ENCODE measurements at places on chromosomes 4 and X. TPM values are rescaled to one million over a fixed set of nuclear protein-coding genes. Genes with fewer than 3 reads are reported as not detected.

MTMR8 gene
- 3.3 TPM for total RNA-seq

HSFX1 gene
- 0.35 TPM for total RNA-seq

HMX1 gene
- not detected for total RNA-seq

ASB12 gene
- not detected for total RNA-seq

S100G gene
- not detected for total RNA-seq

CLGN gene
- 0.64 TPM for total RNA-seq

NUDT11 gene
- not detected for total RNA-seq

GPR34 gene
- 0.13 TPM for total RNA-seq

TBC1D25 gene
- 20.6 TPM for total RNA-seq

RTL3 gene
- total RNA-seq: 0.23 TPM

CD38 gene
- 19.0 TPM for total RNA-seq

WDFY3 gene
- 0.21 TPM for total RNA-seq

MID1IP1 gene
- 55.8 TPM for total RNA-seq

- no peak overlapping the region for H3K4me3 ChIP-seq
- H3K4me1 ChIP-seq: no peaks in the 10 kb centered on the region
- DNase-seq: no peak
- no peaks in the 10 kb centered on the region for H3K36me3 ChIP-seq
- no peak overlapping the region for H3K27ac ChIP-seq
Observed at GRCh38 chr4:74374128-74374527, 9.2 kb downstream of the EREG start.

DNA sequence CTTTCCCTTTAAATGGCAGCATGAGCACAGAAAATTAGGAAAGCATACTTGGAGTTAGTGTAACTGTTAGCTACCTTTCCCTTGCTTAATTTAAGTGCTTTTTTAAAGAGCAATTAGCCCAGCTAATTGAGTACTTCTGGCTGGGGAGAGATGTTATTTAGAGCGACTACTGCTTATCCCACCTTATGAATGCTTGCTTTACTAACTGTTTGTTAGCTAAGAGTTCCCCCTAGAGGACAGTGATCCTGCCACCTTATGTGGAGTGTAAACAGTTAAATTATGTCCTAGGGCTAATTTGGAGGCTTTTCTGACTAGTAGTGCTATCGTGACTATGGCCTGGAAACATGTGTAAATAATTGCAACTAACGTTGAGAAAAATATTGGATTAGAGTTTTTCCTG, 909.4 kb downstream of the FSTL5 start:
- no peak for DNase-seq
- no peak overlapping the region for H3K4me3 ChIP-seq
- H3K36me3 ChIP-seq: no peaks in the 10 kb centered on the region
- no peaks in the 10 kb centered on the region for H3K27me3 ChIP-seq

GRCh38 chr4:123390846-123391456, 5.6 kb upstream of the SPRY1 start:
- no peak overlapping the region for H3K27ac ChIP-seq
- no peaks in the 10 kb centered on the region for H3K4me1 ChIP-seq
- H3K27me3 ChIP-seq: no peaks in the 10 kb centered on the region

DNA sequence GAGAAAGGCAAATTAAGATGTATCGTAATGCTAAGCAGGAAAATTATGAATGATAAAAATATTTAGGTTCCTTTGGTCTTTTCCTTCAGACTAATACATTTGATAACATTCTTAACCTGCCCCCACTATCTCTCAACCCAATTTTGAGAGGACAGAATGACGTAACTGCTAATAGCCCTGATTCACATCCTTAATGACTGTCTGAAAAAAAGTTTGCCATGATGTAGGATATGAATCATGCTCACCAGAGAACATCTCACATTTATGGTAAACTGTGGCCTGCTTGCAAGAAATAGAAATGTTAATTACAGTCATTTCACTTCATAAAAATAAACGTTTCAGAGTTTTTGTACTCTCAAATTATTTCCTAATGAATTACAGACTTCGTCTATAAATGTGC, 128.0 kb upstream of the VEGFC start:
- no peaks in the 10 kb centered on the region for H3K36me3 ChIP-seq
- no peaks in the 10 kb centered on the region for H3K27me3 ChIP-seq
- DNase-seq: no peak
- H3K4me3 ChIP-seq: no peak overlapping the region

GRCh38 chr4:43471950-43472349, 579.4 kb downstream of the GRXCR1 start:
- DNase-seq: no peak
- H3K4me1 ChIP-seq: no peaks in the 10 kb centered on the region

DNA sequence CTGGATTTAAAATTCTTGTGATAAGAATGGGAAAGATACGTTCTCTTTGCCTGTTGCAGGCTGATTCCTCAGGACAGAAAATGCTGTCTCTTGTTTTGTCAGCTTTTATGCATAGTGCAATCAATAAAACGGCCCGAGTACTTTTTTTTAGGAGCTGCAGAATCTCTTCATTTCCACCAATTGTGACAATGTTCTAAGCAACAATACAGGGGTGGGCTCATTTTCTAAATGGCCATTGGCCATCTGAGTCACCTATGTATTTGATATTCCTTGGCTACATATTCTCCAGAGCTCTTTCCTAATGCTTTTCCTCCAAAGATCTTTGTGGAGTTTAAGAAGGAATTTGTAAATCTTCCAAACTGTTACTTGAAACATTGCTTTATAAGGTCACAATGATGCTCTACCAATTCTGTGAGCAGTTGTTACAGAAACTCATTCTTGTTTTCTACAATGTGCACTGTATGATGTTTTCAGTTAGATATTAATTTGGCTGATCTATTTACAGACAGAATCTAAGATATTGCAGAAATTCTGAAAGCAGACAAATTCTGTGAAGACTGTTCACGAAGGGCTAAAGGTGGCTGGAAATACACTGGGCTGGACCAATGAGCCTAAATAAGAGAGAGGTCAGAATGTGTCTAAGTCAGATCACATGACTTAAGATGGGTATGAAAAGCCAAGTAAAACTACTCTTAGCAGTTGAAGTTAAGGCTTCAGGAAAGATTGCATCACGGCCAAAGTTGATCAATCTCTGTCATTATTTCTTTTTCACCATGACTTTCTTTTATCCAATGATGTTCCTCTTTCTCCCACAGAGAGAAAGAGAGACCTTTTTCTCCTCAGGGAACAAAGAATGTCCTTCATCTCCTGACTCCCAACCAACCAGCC, 33.4 kb downstream of the TAPT1 start:
- peaks cover 2% of the 10 kb centered on the region for H3K4me1 ChIP-seq
- no peak for DNase-seq
- peaks cover 9% of the 10 kb centered on the region for H3K36me3 ChIP-seq
- H3K27me3 ChIP-seq: no peaks in the 10 kb centered on the region

GRCh38 chr4:45423896-45424295, 697.5 kb upstream of the GNPDA2 start:
- H3K4me3 ChIP-seq: no peak overlapping the region
- no peaks in the 10 kb centered on the region for H3K4me1 ChIP-seq
- H3K27ac ChIP-seq: no peak overlapping the region
- no peak for DNase-seq

GRCh38 chr4:22094217-22094616, 145.6 kb upstream of the KCNIP4 start:
- no peak overlapping the region for H3K4me3 ChIP-seq
- H3K4me1 ChIP-seq: no peaks in the 10 kb centered on the region
- no peaks in the 10 kb centered on the region for H3K27me3 ChIP-seq
- H3K27ac ChIP-seq: no peak overlapping the region
- no peaks in the 10 kb centered on the region for H3K36me3 ChIP-seq

DNA sequence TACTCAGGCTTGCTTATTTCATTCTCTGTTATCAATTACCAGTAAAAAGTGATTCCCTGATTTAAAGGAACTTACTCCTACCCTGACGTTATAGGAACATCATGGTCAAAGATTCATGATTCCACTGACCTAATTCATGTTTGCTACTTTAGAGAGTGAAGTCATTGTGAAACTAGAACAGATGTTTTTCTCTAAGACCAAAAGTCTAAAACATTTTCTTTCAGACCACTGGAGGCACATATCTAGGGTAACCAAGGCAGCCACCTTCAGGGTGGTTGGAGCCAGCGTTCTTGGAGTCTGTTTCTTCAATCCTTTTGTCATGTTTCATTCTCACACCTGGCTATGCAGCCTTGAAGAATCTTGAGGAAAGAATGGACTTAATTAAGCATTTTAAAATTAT, 77.8 kb downstream of the GALNTL6 start:
- H3K36me3 ChIP-seq: no peaks in the 10 kb centered on the region
- H3K27me3 ChIP-seq: no peaks in the 10 kb centered on the region
- no peak overlapping the region for H3K4me3 ChIP-seq

GRCh38 chr4:152747444-152747843, 32.1 kb downstream of the TIGD4 start:
- H3K27ac ChIP-seq: no peak overlapping the region
- no peak for DNase-seq
- no peaks in the 10 kb centered on the region for H3K4me1 ChIP-seq
- no peak overlapping the region for H3K4me3 ChIP-seq

GRCh38 chr4:113368056-113368455, 318.6 kb downstream of the ANK2 start:
- H3K4me1 ChIP-seq: no peaks in the 10 kb centered on the region
- no peaks in the 10 kb centered on the region for H3K27me3 ChIP-seq
- no peak overlapping the region for H3K4me3 ChIP-seq
- no peak overlapping the region for H3K27ac ChIP-seq

GRCh38 chr4:142637614-142638013, 208.5 kb downstream of the INPP4B start:
- no peak for DNase-seq
- no peaks in the 10 kb centered on the region for H3K4me1 ChIP-seq
- no peak overlapping the region for H3K4me3 ChIP-seq

- no peaks in the 10 kb centered on the region for H3K4me1 ChIP-seq
- no peak overlapping the region for H3K27ac ChIP-seq
- H3K36me3 ChIP-seq: no peaks in the 10 kb centered on the region
Observed at GRCh38 chr4:30801876-30802275, 81.7 kb downstream of the PCDH7 start.

- no peak overlapping the region for H3K4me3 ChIP-seq
- DNase-seq: no peak
- H3K36me3 ChIP-seq: no peaks in the 10 kb centered on the region
- H3K4me1 ChIP-seq: no peaks in the 10 kb centered on the region
Observed at GRCh38 chrX:54494166-54494988, 1.7 kb downstream of the FGD1 start.

DNA sequence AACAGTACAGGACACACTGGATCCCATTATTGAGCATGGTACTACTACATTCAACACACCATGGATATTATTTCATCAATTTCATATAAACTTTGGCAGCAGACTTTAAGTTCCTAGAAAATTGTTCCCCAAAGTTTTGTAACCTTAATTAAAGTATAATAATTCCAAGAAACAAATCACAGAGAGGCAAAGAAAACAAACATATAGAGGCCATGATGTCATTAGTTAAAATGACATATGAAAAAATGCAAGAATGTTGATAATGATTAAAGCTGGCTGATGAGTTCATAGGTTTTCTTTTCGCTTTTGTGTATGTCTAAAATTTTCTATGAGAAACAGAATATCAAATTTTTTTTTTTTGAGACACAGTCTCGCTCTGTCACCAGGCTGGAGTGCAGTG, 26.8 kb downstream of the LRBA start:
- H3K27me3 ChIP-seq: no peaks in the 10 kb centered on the region
- peaks cover 8% of the 10 kb centered on the region for H3K4me1 ChIP-seq
- H3K36me3 ChIP-seq: no peaks in the 10 kb centered on the region
- no peak overlapping the region for H3K27ac ChIP-seq
- DNase-seq: no peak

DNA sequence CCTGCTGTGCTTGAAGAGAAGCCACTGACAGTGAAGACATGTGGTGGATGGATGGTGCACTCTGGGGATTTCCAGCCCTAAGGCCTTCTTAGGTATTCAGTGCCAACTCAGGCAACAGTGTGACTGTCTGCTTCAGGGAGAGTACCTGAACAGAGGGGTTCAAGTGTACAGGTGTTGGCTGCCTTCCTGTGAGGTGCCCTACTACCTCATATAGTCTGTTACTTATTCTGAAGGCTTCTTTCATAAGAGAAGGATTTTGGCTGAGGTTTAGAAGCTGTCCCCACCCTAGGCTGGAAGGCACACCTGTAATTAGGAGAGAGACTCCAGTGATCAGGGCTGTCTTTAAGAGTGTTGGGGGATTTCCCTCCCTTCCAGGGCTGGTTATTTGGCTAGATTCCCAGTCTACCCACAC, 1.8 kb downstream of the FTHL17 start:
- DNase-seq: peak; percentile 38
- peaks cover 16% of the 10 kb centered on the region for H3K4me1 ChIP-seq
- no peak overlapping the region for H3K4me3 ChIP-seq
- no peaks in the 10 kb centered on the region for H3K27me3 ChIP-seq
- no peaks in the 10 kb centered on the region for H3K36me3 ChIP-seq

- no peak overlapping the region for H3K27ac ChIP-seq
- H3K36me3 ChIP-seq: no peaks in the 10 kb centered on the region
- H3K4me1 ChIP-seq: no peaks in the 10 kb centered on the region
- no peak for DNase-seq
- H3K27me3 ChIP-seq: no peaks in the 10 kb centered on the region
- no peak overlapping the region for H3K4me3 ChIP-seq
Observed at GRCh38 chr4:113327494-113327893, 278.0 kb downstream of the ANK2 start.

GRCh38 chr4:144399927-144400326, 246.0 kb upstream of the HHIP start:
- H3K4me3 ChIP-seq: no peak overlapping the region
- no peak for DNase-seq
- no peaks in the 10 kb centered on the region for H3K27me3 ChIP-seq
- H3K4me1 ChIP-seq: no peaks in the 10 kb centered on the region
- H3K27ac ChIP-seq: no peak overlapping the region

DNA sequence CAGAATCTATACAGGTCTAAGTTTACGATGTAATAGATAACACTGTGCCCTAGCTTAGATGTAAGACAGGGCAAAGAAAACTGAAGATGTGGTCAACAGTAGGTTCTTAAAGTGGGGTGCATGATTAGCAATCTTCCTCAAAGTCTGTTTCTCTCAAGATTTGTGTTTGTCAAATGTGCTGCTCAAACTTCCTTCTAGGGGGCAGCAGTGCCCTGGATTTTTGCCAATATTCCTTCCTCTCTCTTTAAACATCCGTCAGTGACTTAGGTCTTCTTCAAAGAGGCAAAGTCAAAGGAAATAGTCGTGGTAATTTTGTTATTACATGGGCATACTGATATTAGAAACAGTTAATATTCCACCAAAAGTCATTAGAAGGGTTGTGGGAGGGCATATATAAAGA, 4.2 kb upstream of the PDHA2 start:
- H3K4me3 ChIP-seq: no peak overlapping the region
- no peaks in the 10 kb centered on the region for H3K27me3 ChIP-seq
- H3K4me1 ChIP-seq: no peaks in the 10 kb centered on the region
- H3K27ac ChIP-seq: no peak overlapping the region
- no peaks in the 10 kb centered on the region for H3K36me3 ChIP-seq

GRCh38 chrX:26586570-26586969, 370.6 kb downstream of the MAGEB5 start:
- H3K36me3 ChIP-seq: no peaks in the 10 kb centered on the region
- no peak overlapping the region for H3K4me3 ChIP-seq
- no peak for DNase-seq

DNA sequence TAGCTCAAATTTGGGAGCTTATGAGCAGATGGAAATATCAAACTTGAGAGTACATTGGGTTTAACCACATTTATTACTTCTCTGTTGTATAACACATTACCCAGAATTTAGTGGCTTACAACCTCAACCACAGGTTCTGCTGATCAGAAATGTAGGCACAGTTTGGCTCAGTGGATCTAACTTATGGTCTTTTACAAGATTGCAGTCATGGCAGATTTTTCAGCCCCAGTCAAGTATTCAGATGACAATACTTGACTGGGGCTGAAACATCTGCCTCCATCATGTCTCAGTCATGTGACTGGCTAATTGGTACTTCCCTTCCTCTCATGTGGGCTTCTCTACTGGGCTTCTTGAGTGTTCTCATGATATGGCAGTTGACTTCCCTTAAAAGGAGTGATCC, 44.0 kb upstream of the ADAD1 start:
- H3K27me3 ChIP-seq: no peaks in the 10 kb centered on the region
- no peak overlapping the region for H3K27ac ChIP-seq
- no peaks in the 10 kb centered on the region for H3K36me3 ChIP-seq
- no peaks in the 10 kb centered on the region for H3K4me1 ChIP-seq

Data from GM12878 (cell line).